ENCODE measurements at places on chromosomes 11 and 22. TPM values are rescaled to one million over a fixed set of nuclear protein-coding genes. Genes with fewer than 3 reads are reported as not detected.

The NUCB2 gene
- 69.7 TPM for total RNA-seq

The MS4A3 gene
- total RNA-seq: 0.16 TPM

The ABCC8 gene
- total RNA-seq: 9.8 TPM

The SLC1A2 gene
- total RNA-seq: 228 TPM

The GSTT2 gene
- not detected for total RNA-seq

The SLC22A6 gene
- total RNA-seq: 8.4 TPM

The INSC gene
- total RNA-seq: 0.31 TPM

The WNT7B gene
- total RNA-seq: 6.6 TPM

The MLC1 gene
- total RNA-seq: 32.6 TPM

The RDX gene
- 83.1 TPM for total RNA-seq

The LUZP2 gene
- 93.6 TPM for total RNA-seq

The SCGB2A2 gene
- not detected for total RNA-seq

The NLRP14 gene
- 0.94 TPM for total RNA-seq

The OR8G1 gene
- not detected for total RNA-seq

Data from occipital lobe (tissue), 3 donors.